Fibroblast of skin of left quadriceps (primary cell): ENCODE measurements at places on chromosomes 11 and 22.

- no peak for DNase-seq
Observed at GRCh38 chr11:1832920-1833295, 1.9 kb upstream of the SYT8 start.

- DNase-seq, result no peak
Observed at GRCh38 chr22:47125603-47126002, 363.2 kb downstream of the TBC1D22A start.

DNA sequence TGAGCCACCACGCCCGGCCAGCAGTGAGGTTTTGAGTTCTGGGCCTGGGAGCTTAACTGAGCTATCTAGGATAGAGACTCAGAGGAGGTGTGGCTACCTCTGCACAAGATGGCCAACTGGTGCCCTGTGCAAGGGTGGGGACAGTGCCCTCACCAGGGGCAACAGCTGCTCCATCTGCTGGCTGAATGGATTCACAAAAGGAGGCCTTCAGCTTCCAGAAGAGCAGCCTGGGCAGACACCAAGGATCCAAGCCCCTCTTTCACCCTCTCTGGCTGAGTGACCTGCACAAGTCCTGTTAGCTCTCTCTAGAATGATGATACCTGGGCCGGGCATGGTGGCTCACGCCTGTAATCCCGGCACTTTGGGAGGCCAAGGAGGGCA, 33.5 kb upstream of the BAIAP2L2 start:
- no peak for DNase-seq

GRCh38 chr11:11227296-11228085, 125.6 kb downstream of the CSNK2A3 start:
- DNase-seq, result no peak

DNA sequence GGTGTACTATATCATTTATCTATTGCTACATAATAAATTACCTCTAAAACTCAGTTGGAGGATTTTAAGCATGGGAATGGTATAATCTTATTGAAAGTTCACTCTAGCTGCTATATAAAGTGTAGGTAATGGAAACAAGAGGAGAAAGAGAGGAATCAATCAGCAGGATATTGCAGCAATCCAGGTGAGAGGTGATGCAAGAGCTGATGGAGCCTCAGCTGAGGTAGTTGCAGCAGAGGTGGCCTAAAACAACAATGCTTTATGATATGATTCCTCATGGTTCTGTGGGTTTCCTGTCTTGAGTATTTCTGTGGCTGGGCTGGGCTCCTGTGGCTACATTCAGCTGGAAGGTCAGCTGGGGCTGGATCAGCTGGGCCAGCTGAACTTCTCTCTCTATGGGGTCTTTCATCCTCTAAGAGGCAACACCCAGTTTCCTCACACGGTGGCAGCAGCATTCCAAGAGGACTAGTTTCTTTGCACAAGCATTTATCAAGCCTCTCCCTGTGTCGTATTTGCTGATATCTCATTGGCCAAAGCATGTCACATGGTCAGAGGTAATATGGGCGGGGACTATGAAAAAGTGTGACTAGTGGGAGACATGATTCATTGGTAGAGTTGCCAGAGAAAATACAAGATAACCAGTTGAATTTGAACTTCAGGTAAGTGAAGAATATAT, 135.4 kb upstream of the LARGE1 start:
- DNase-seq, result no peak

- no peak for DNase-seq
Observed at GRCh38 chr11:128493570-128493965, 93.8 kb downstream of the ETS1 start.

- no peak for DNase-seq
Observed at GRCh38 chr11:72241291-72241781, 2.6 kb downstream of the PHOX2A start.

DNA sequence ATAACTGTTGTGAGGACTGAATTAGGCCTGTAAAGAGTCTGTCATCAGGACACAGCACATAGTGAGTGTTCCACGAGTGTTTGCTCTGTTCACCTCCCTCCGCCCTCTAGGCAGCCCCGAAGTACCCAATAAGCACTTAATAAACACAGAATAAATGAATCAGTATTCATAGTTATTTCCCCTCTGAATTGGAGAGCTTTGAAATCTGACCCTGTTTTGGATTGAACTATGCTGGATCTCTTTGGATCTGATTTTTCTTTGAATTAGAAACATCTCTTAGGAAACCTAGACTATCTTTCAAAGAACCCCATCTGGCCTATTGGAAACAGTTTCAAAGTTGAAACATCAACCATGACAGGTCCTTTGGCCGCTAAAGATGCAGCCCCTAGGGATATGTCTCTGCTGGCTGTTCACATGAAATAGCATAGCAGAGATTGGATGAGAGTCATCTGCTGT, 615.5 kb downstream of the NTM start:
- no peak for DNase-seq

DNA sequence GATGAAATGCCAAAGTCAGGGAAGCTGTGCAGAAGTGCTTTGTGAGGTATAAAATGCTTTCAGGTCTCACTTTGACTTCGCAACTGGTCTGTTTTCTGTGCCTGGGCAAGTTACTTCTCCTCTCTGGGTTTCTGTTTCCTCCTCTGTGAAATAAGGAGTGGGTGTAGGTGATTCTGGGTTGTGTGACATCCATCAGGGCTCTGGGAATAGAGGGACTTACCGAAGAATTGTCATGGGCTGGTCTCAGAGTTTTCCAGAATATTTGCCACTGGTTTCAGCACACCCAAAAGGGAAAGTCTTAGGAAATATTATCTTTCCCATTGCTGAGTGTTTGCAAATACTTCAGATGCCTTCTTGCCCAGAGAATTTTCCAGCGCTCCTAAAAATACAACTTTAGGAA, 118.4 kb downstream of the KIAA1671 start:
- no peak for DNase-seq

- no peak for DNase-seq
Observed at GRCh38 chr11:60265373-60266214, 14.9 kb upstream of the MS4A4A start.

- DNase-seq, result no peak
Observed at GRCh38 chr22:24393012-24393559, 34.3 kb upstream of the ADORA2A start.

- DNase-seq, result no peak
Observed at GRCh38 chr22:48098243-48098920, 1335.9 kb downstream of the TBC1D22A start.
